Frontal cortex (tissue), 4 donors: ENCODE measurements at places on chromosomes 4 and X. TPM values are rescaled to one million over a fixed set of nuclear protein-coding genes. Genes with fewer than 3 reads are reported as not detected.

The PFKFB1 gene
- 0.41 TPM for total RNA-seq

GRCh38 chr4:84494076-84494475 lies 5.0 kb downstream of the NKX6-1 start:
- no peak for DNase-seq

The UGT2B17 gene
- not detected for total RNA-seq

The PARM1 gene
- 7.3 TPM for total RNA-seq

The MUC7 gene
- total RNA-seq: not detected
